HT-29 (cell line): ENCODE measurements at places on chromosomes 5 and 9. TPM values are rescaled to one million over a fixed set of nuclear protein-coding genes. Genes with fewer than 3 reads are reported as not detected.

Gene AJM1
- total RNA-seq, result 9.0 and 9.4 TPM in 2 replicates

Gene CCDC192
- total RNA-seq, result not detected in 2 replicates

Gene GRXCR2
- total RNA-seq, result not detected in 2 replicates

Gene WNT8A
- total RNA-seq, result not detected in 2 replicates

Gene NIM1K
- total RNA-seq, result not detected in 2 replicates

Gene LCN1
- total RNA-seq, result not detected in 2 replicates

Gene CPLANE1
- 0.05 and 0.97 TPM in 2 replicates for total RNA-seq

Gene ATP6V1G1
- 61.1 and 71.3 TPM in 2 replicates for total RNA-seq

Gene CATSPER3
- not detected in 2 replicates for total RNA-seq

Gene NPM1
- 896 and 936 TPM in 2 replicates for total RNA-seq

Gene SLC12A2
- total RNA-seq, result 359 and 396 TPM in 2 replicates

Gene PCDHGB1
- 0.10 and 0.23 TPM in 2 replicates for total RNA-seq

Gene UGT3A1
- total RNA-seq, result not detected in 2 replicates

Gene FAM78A
- total RNA-seq, result 0.57 and 1.2 TPM in 2 replicates

Gene RASEF
- total RNA-seq, result 61.9 and 69.7 TPM in 2 replicates

Gene CARD6
- 1.2 and 1.3 TPM in 2 replicates for total RNA-seq

Gene IFNK
- not detected in 2 replicates for total RNA-seq

Gene MLANA
- not detected in 2 replicates for total RNA-seq

Gene ADAMTS6
- total RNA-seq, result 17.3 and 21.6 TPM in 2 replicates

Gene INSL6
- total RNA-seq, result not detected in 2 replicates

Gene ENHO
- 0.94 and 1.4 TPM in 2 replicates for total RNA-seq

Gene MARVELD2
- total RNA-seq, result 21.8 and 26.7 TPM in 2 replicates

Gene HMGXB3
- 49.0 and 53.6 TPM in 2 replicates for total RNA-seq

Gene PLPPR1
- total RNA-seq, result 0.15 TPM in 1 of 2 replicates, not detected in the other

Gene PCDHGA3
- 0.10 TPM in 1 of 2 replicates, not detected in the other for total RNA-seq

Gene HTR4
- 0.15 TPM in 1 of 2 replicates, not detected in the other for total RNA-seq

Gene HMCN2
- total RNA-seq, result under 0.01 TPM in 1 of 2 replicates, not detected in the other

Gene MARCOL
- total RNA-seq, result not detected in 2 replicates

Gene DBH
- not detected in 2 replicates for total RNA-seq

Gene TICAM2
- total RNA-seq, result 0.47 TPM in 1 of 2 replicates, not detected in the other

Gene PCDHB10
- 0.05 TPM in 1 of 2 replicates, not detected in the other for total RNA-seq

Gene KIF2A
- total RNA-seq, result 14.9 and 15.4 TPM in 2 replicates

Gene GDA
- total RNA-seq, result 34.1 and 45.4 TPM in 2 replicates

Gene ZNG1F
- total RNA-seq, result 2.3 and 6.4 TPM in 2 replicates

Gene TRMT10B
- 0.44 and 0.76 TPM in 2 replicates for total RNA-seq

Gene SLC36A2
- not detected in 2 replicates for total RNA-seq

Gene CMBL
- total RNA-seq, result 8.7 and 12.9 TPM in 2 replicates
